ENCODE measurements at places on chromosomes 13 and 19.

DNA sequence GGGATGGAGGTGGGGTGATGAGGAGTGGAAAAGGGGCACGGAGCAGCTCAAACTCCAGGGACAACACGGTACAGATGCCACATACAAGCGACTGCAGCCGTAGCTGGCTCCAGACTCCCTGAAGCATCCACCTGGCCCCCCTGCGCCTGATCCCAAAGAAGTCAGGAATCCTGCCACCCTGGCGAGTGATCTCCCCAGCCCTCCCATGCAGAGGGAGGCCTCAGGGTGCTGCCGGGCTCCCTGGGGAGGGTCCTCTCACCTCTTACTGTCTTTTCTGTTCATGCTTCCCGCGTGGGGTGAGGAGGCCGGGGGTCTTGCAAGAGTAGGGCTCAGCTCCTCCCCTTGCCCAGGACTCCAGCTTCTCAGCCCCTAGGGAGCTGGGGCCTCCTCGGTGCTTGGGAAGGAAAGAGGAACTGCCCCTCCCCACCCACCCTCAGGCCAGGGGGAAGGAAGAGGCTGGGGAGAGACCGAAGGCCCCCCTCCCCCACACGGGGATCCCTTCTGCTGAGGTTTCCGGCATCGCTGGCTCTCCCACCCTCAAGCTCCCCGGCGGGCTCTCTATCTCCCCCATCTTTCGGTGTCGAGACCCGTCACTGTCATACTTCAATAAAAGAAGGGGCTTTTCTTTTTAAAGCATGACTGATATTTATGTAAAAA is at the start of gene RASGRP4:
Gene RASGRP4, minus strand, starts transcription at position 410 of the 657 bp plus-strand sequence. Its CDS starts 128 bp downstream, at position 282.
- no peaks in the 10 kb centered on the region for H3K4me1 ChIP-seq
- H3K27me3 ChIP-seq: no peaks in the 10 kb centered on the region
- no peak for DNase-seq
- H3K27ac ChIP-seq: no peak within 1 kb of the TSS
- H3K36me3 ChIP-seq: no peaks in the 10 kb centered on the region
- peak within 1 kb of the TSS; percentile 35 for H3K4me3 ChIP-seq

GRCh38 chr13:30936971-30937370 is 4.5 kb downstream of the TEX26 start:
- no peaks in the 10 kb centered on the region for H3K36me3 ChIP-seq
- DNase-seq: no peak
- H3K27ac ChIP-seq: no peak overlapping the region
- no peaks in the 10 kb centered on the region for H3K4me1 ChIP-seq

- H3K27me3 ChIP-seq: peaks cover 7% of the 10 kb centered on the region
- no peak overlapping the region for H3K4me3 ChIP-seq
- H3K27ac ChIP-seq: no peak overlapping the region
- no peaks in the 10 kb centered on the region for H3K4me1 ChIP-seq
- no peak for DNase-seq
Measured at GRCh38 chr13:23898101-23898500, 799 bp upstream of the C1QTNF9B start.

DNA sequence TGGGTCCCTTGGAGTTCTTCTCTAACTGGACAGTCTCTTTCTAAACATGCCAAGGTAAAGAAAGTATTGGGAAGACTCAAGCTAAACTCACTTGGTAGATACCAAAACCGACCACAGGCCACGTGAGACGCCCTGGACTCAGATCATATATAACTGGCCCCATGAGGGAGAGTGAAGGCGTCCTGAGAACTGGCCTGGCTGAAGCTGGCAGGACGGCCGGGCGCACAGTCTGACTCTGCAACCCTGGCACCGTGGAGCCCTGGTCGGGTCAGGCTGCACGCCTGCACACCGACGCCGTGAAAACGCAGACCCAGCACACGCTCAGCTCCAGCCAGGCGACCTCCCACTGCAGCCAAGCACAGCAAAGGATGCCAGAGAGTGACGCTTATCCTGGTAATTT is 122.5 kb upstream of the SPACA7 start:
- no peak overlapping the region for H3K27ac ChIP-seq
- H3K4me1 ChIP-seq: no peaks in the 10 kb centered on the region
- H3K4me3 ChIP-seq: no peak overlapping the region
- H3K27me3 ChIP-seq: peaks cover 39% of the 10 kb centered on the region

GRCh38 chr13:59689057-59689456 is 474.7 kb downstream of the DIAPH3 start:
- H3K27me3 ChIP-seq: no peaks in the 10 kb centered on the region
- no peak overlapping the region for H3K27ac ChIP-seq
- H3K4me1 ChIP-seq: no peaks in the 10 kb centered on the region
- no peak for DNase-seq
- no peak overlapping the region for H3K4me3 ChIP-seq

DNA sequence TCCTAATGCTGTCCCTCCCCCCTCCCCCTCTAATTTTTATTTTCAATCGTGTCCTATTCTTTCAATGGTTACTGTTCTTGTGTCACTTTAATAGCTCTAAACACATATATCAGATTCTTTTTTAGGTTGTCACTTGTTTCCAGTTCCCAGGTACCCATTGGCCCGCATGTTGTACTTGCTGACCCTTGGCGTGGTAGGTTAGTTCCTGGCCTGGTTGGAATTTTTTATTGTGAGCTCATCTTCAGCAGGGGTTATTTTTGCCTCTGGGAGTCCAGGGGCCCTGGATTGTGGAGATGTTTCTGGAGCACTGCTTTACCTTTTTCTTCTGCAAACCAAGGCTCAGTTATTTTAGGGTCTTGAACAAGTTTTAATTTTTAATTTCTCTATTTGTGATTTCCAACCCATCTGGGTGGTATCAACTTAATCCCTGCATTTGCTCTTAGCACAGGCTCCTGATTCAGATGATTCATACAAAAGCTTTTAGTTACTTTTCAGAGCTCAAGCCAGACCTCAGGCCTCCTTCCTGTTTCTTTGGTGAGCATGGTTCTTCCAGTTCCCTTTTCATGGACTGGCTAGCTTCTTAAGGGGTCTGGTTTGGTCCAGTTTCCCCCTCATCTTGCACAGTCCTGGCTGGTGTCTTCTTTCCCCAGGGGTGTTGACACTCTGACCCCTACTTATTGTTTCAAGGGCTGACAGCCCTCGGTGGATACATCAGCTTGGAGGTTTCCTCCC is 220.5 kb downstream of the TM9SF2 start:
- no peaks in the 10 kb centered on the region for H3K4me1 ChIP-seq
- H3K4me3 ChIP-seq: no peak overlapping the region
- no peaks in the 10 kb centered on the region for H3K27me3 ChIP-seq
- DNase-seq: no peak
- H3K27ac ChIP-seq: no peak overlapping the region

- no peak for DNase-seq
- H3K4me3 ChIP-seq: no peak overlapping the region
- H3K4me1 ChIP-seq: no peaks in the 10 kb centered on the region
Measured at GRCh38 chr13:27081893-27082679, 89.5 kb downstream of the USP12 start.

DNA sequence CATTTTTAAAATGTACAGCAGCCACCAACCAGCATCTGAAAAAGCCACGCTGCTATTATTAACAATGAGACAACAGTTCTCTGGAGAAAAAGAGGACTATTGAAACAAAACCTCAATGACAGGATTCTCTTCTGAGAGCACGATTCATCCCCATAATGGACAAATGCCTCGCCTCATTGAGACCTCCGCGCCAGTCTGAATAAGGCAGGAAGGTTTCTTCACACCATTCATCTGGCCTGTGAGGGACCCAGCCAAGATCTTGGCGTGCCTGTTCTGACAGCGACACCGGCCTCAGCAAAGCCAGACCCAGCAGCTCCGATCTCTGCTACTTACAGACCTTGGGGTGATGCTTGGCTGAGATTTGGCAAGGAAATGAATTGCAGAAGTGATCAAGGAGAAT is 14.8 kb downstream of the SMIM7 start:
- no peak for DNase-seq
- H3K27ac ChIP-seq: no peak overlapping the region
- H3K27me3 ChIP-seq: no peaks in the 10 kb centered on the region
- H3K4me1 ChIP-seq: no peaks in the 10 kb centered on the region
- no peaks in the 10 kb centered on the region for H3K36me3 ChIP-seq

DNA sequence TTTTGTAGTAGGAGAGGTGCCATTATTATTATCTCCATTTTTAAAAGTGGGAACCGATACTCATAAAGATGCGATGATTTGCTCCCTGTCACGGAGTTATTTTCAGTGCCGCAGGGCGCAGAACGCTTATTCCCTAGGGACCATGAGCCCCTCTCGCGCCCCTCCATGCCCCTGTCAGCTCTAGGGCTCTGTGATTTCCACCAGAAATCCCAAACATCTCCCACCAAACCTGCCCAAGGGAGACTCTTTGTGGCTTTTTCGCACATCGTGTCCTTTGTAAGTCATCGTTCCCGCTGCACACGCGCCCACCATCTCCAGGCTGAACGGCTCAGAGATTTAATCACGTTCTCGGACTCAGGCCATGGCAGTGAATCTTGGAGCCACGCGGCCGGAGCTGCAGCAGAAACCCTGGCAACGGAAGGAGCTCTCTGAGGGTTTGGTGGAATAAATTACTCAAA is 105.1 kb downstream of the DNAJC15 start:
- DNase-seq: no peak
- H3K27ac ChIP-seq: no peak overlapping the region
- H3K36me3 ChIP-seq: no peaks in the 10 kb centered on the region
- H3K27me3 ChIP-seq: no peaks in the 10 kb centered on the region

DNA sequence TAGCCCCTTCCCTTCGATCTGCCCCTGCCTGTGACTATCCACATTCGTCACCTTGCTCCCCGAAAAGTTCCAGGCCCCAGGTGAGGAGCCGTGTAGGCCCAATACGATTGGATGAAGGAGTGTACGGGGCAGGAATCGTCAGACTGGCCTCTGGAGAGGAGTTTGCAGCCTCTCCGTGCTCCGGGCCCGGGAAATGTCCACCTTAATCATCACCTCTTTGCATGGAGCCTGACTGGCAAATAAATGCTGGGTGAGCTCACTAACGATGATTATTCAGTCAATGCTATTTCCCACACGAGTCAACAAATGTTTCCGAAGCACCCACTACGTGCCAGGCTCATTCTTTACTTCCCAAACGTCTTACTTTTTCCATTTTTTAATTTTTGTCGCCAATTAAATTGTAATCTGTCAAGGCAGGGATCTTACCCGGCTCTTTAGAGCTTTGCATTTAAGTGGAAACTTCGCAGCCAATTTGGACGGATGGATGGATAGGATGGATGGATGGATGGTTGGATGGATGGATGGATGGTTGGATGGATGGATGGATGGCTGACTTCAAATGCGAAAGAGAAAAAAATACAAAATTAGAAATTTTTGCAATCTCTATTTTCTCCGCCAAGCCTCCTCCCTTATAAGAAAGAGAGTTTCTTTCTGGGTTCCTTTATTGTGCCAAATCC is 45.8 kb downstream of the TGDS start:
- H3K27me3 ChIP-seq: no peaks in the 10 kb centered on the region
- H3K27ac ChIP-seq: peak overlapping the region; percentile 91
- H3K36me3 ChIP-seq: no peaks in the 10 kb centered on the region
- no peak for DNase-seq
- H3K4me1 ChIP-seq: no peaks in the 10 kb centered on the region

- no peaks in the 10 kb centered on the region for H3K36me3 ChIP-seq
- DNase-seq: no peak
- no peaks in the 10 kb centered on the region for H3K27me3 ChIP-seq
- H3K4me1 ChIP-seq: no peaks in the 10 kb centered on the region
Measured at GRCh38 chr13:106700439-106700838, 132.5 kb upstream of the ARGLU1 start.

DNA sequence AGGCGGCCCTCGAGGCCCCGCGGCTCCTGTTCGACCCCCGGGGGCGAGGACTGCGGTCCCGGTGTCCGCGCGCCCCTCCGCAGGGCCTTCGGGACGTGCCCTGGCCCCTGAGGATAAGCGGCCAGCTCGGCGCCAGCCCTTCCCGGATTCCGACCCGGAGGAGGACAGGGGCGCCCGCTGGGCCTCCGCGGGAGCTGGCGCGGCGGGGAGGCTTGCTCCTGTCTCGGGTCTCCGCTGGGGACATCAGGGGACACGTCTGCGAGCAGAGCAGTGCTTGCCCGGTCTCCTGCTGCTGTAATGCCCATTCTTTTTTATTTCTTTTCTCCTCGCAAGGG is 829 bp downstream of the B3GLCT start:
- no peaks in the 10 kb centered on the region for H3K4me1 ChIP-seq
- no peaks in the 10 kb centered on the region for H3K36me3 ChIP-seq
- peak; percentile 66 for DNase-seq
- H3K27me3 ChIP-seq: no peaks in the 10 kb centered on the region
- peak overlapping the region; percentile 65 for H3K4me3 ChIP-seq

DNA sequence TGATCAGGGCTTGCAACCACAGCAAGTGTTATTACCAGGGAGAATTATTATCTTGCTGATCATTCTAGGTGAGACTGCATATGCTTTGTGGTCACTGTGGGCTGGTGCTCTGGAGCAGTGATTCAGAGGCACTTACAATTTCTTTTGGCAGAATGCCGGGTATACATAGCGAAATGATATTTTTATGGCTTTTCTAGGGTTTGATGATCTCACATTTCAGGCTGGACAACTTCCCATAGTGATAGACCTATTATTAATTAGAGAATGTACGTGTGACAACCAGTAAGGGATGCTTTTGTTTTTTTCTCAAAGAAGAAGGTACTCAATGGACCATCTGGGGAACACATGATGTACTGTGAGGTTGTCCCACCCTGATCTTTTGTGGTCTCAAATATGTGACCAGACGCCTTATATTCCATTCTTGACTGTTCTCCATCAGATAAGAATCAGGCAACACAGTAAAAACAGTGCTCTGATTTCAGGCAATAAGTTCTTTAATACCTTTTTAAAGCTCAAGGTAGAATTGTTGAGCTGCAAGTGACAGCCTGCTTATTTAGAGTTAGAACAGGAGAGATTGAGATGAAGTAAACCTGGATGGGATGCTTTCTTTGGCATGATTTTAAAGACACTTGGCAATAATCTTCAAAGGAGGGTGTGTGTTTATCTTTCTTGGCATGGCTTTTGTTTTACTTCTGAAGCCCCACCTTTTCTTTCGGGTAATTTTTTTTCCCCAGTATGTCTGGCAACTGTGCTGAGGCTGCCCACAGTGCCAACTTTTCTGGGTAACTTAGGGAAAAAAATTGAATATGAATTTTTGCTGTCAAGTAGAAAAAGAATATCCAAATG is 27.4 kb upstream of the SCEL start:
- no peaks in the 10 kb centered on the region for H3K36me3 ChIP-seq
- H3K4me1 ChIP-seq: peaks cover 6% of the 10 kb centered on the region
- no peak overlapping the region for H3K4me3 ChIP-seq
- H3K27ac ChIP-seq: no peak overlapping the region
- no peak for DNase-seq
- no peaks in the 10 kb centered on the region for H3K27me3 ChIP-seq

- no peak overlapping the region for H3K27ac ChIP-seq
- no peak overlapping the region for H3K4me3 ChIP-seq
- H3K27me3 ChIP-seq: no peaks in the 10 kb centered on the region
- no peak for DNase-seq
- H3K4me1 ChIP-seq: no peaks in the 10 kb centered on the region
Measured at GRCh38 chr19:14985133-14985532, 5.5 kb upstream of the SLC1A6 start.

GRCh38 chr19:38441657-38442348 is 8.3 kb downstream of the RYR1 start:
- H3K4me3 ChIP-seq: no peak overlapping the region
- H3K27me3 ChIP-seq: peaks cover 3% of the 10 kb centered on the region
- no peaks in the 10 kb centered on the region for H3K36me3 ChIP-seq
- H3K27ac ChIP-seq: no peak overlapping the region
- H3K4me1 ChIP-seq: no peaks in the 10 kb centered on the region

Data from breast epithelium (tissue), 4 donors.